ENCODE measurements at places on chromosomes 6 and 20. TPM values are rescaled to one million over a fixed set of nuclear protein-coding genes. Genes with fewer than 3 reads are reported as not detected.

RAD21L1 gene
- total RNA-seq = not detected

SLC22A3 gene
- total RNA-seq = 13.5 TPM

BTNL2 gene
- total RNA-seq = 0.12 TPM

ERVFRD-1 gene
- not detected for total RNA-seq

EIF6 gene
- 108 TPM for total RNA-seq

CABLES2 gene
- total RNA-seq = 0.47 TPM

PRL gene
- total RNA-seq = not detected

HLA-DQB1 gene
- not detected for total RNA-seq

ACSS1 gene
- total RNA-seq = 14.0 TPM

NKX2-2 gene
- total RNA-seq = not detected

PTCHD4 gene
- total RNA-seq = 9.8 TPM

PPP1R3G gene
- total RNA-seq = 1.3 TPM

MYLIP gene
- total RNA-seq = 20.7 TPM
